ENCODE measurements at places on chromosomes 12 and 14.

- DNase-seq: no peak
Measured at GRCh38 chr14:93083917-93084316, 31.8 kb downstream of the ITPK1 start.

GRCh38 chr12:57810450-57810849, 8.1 kb downstream of the AVIL start:
- no peak for DNase-seq

DNA sequence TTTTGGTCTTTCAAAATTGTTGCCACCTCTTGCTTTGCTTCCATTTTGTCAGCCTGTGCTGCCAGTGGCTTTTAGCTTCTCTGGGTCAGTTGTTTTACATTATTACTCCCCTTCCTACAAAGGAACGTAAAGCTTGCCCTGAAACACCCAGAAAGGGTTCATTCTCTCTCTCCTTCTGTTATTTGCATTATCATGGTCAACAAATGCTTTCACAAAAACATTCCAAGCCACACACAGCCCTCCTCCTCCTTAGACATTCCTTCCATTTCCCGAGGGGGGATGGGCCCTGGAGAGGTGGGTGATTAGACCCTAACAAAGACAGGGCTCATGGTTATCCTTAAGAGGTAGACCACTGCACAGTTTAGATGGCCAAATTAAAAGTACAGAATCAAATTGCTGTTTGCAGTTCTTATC, 60.4 kb upstream of the SINHCAF start:
- no peak for DNase-seq

DNA sequence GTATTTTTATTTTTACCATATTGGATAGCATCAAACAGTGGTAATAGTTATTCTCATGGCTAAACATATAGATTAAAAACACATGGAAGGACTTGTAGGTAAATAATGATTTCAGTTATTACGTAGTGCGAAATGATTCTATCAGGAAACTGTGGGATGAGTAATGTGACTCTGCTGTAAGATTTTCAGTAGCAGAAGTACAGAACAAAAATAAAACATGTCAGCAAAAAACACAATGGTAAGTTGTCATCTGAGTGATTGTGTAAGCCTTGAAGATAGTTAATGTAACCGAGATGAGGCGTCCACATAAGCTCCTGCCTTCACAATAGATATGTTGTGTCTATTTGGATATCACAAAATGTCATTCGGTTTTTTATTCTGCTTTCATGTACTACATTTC, 99.8 kb downstream of the BORCS5 start:
- peak; percentile 55 for DNase-seq

DNA sequence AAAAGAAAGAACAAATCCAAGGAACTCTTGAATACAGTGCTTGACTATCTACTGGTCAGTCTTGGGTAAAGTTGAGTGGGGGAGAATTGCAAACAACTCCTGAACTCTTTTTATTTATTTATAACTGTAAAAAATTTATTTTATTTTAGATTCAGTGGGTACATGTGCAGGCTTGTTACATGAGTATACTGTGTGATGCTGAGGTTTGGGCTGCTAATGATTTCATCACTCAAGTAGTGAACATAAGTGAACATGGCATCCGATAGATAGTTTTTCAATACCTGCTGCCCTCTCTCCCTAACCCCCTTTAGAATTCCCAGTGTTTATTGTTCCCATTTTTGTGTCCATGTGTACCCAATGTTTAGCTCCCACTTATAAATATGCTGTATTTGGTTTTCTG, 3.2 kb upstream of the GSG1 start:
- DNase-seq: no peak

- no peak for DNase-seq
Measured at GRCh38 chr14:32311294-32312009, 17.6 kb upstream of the AKAP6 start.

DNA sequence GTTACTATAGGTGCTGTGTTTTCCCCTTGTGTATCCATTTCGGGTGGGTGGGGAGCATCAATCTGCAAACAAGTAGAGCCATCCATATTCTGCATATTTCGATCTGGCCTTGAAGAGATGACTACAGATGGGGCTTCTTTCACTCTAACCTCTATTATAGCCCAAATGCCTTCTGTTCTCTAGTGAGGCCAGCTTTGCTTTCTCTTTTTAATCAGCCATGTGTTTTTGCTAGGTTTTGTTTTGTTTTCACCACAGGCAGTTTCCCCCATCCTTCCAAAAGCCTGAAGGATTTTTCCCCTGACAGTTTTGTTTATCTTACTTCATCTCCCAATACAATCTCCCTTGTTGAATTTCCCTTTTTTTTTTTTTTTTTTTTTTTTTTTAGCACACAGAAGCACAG, 224.1 kb downstream of the BTG1 start:
- no peak for DNase-seq

GRCh38 chr12:110906985-110907384, 13.4 kb downstream of the MYL2 start:
- DNase-seq: no peak

GRCh38 chr14:68630611-68631393, 162.1 kb downstream of the ZFP36L1 start:
- DNase-seq: no peak

DNA sequence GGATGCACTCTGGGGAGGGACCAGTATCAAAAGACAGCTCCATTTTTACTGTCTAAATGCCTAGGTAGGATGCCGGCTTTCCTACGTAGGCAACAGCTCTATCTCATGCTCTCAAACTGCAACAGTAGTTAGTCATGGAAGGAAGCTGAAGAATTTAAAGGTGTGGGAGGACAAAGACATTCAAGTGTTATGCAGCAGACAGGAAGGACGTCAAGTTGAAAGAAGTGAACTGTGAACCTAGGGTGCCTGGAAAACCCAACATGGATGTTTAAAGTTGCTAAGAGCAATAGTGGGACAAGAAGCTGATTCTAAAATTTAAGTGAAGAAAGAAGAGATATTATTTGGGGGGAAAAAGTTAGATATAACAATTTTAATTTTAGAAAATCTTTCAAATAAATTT, 5.9 kb downstream of the SEC23A start:
- DNase-seq: peak; percentile 6

- no peak for DNase-seq
Measured at GRCh38 chr14:43692706-43693105, 814.4 kb downstream of the FSCB start.

DNA sequence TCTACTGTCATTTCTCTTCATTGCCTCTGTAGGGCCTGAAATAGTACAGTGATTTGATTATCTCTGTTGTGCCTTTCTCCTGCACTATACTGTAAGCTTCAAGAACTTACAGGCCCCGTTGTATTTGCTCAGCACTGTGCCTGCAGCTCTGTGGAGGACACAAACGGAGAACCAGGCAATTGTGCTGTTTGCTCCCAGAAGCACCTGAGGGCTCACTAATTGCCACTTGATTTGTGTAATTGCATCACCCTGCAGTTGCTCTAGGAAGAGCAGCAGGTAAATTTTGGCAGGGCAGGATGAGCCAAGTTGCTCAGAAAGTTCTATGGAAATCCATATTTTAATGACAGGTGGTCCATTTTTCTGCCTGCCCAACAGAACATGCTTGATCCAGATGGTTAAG, 11.6 kb upstream of the KRT82 start:
- no peak for DNase-seq

DNA sequence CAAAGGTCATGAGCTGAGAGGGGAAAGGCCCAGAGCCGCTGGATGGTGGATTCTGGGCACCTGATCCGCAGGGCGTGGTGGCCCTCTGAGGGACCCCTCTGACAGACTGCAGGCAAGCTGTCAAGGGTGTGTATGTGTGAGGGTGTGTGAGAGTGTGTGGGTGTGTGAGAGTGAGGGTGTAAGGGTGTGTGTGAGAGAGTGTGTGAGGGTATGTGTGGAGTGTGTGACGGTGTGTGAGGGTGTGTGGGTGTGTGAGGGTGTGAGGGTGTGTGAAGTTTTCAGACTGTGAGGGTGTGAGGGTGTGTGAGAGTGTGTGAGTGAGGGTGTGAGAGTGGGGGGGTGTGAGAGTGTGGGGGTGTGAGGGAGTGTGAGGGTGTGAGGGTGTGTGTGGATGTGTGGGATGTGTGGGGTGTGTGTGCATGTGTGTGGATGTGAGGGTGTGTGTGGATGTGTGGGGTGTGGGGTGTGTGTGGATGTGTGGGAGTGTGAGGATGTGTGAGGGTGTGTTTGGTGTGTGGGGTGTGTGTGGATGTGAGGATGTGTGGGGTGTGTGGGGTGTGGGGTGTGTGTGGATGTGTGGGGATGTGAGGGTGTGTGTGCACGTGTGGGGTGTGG, 156.7 kb downstream of the TMEM121 start:
- no peak for DNase-seq

DNA sequence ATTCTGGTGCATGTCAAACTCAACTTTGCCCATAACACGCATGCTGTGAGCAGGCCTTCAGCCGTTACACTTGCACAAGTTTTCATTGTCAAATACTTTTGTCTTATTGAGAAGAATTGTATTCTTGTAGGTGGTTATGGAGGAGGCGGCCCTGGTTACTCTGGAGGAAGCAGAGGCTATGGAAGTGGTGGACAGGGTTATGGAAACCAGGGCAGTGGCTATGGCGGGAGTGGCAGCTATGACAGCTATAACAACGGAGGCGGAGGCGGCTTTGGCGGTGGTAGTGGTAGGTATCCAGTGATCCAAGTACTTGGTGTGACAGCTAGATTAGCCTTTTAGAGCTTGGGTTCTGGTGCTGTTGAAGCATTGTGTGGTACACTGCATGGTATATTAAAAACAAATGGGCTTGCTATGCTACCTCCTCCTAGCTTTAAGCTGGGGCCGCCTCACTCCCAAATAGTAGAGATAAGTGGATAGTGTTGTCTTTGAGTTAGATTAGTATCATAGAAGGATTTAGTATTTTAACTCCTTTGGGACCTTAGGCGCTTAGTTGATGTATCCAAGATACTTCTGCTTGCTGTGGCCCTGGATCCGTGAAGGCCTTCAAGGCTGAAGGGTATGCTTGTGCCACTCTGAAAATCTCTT, 2.5 kb downstream of the HNRNPA1 start:
- DNase-seq: no peak

GRCh38 chr14:105312973-105313372, 1.6 kb upstream of the PACS2 start:
- DNase-seq: no peak

- DNase-seq: no peak
Measured at GRCh38 chr12:130185455-130186391, 23.5 kb downstream of the FZD10 start.

DNA sequence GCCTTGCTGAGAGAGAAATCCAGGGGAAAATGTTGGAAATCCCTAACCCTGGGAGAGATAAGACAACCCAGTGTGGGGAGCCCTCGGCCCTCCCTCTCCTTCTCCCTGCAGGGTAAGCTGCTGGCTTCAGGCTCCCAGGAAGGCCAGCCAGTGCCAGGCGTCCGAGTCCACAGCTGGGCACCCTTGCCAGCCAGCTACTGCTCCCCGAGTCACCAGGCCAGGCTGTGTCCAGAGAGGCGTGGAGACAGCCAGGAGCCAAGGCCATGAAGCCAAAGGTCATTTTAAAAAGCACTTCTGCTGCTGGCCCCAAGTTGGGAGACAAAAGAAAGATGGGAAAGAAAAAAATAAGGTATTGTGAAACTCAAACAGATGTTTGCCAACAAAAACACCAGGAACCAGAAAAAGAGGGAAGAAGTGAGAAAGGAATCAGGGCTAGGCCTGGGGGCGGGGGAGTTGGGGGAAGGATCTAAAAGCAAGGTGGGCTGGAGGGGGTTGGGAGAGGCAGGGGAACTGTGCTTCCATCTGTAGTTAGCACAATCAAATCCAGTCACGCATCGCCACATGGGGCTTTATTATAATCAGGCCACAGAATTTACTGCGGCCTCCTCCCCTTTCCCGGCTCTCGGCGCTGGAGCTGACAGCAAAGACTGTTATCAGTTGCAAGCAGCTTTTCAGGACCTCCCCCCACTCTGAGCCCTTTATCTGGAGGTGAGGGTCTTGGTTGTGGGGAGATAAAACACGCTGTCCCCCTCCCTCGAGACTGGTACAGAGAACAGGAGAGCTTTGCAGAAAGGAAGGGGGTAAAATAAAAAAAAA, 33.5 kb downstream of the RBM19 start:
- no peak for DNase-seq

DNA sequence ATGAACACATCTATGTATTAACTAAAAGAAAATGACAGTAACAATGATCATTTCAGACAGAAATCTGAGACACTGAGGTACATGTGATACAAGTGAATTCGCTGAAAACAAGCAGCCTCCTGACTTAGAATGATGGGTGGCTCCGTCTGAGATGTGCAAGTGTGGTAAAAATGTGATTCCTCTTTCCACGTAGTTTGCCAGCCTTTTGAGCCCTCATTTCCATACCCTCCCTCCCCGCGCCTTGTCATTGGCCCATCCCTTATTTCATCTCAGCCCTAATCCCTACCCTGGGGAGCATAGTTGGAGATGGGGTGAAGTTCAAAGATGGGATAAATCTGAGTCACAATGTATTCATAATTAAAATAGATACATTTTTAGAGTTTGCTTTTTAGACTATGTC, 107.8 kb downstream of the BMP4 start:
- DNase-seq: no peak

- no peak for DNase-seq
Measured at GRCh38 chr14:51185180-51185579, 54.9 kb upstream of the TMX1 start.

DNA sequence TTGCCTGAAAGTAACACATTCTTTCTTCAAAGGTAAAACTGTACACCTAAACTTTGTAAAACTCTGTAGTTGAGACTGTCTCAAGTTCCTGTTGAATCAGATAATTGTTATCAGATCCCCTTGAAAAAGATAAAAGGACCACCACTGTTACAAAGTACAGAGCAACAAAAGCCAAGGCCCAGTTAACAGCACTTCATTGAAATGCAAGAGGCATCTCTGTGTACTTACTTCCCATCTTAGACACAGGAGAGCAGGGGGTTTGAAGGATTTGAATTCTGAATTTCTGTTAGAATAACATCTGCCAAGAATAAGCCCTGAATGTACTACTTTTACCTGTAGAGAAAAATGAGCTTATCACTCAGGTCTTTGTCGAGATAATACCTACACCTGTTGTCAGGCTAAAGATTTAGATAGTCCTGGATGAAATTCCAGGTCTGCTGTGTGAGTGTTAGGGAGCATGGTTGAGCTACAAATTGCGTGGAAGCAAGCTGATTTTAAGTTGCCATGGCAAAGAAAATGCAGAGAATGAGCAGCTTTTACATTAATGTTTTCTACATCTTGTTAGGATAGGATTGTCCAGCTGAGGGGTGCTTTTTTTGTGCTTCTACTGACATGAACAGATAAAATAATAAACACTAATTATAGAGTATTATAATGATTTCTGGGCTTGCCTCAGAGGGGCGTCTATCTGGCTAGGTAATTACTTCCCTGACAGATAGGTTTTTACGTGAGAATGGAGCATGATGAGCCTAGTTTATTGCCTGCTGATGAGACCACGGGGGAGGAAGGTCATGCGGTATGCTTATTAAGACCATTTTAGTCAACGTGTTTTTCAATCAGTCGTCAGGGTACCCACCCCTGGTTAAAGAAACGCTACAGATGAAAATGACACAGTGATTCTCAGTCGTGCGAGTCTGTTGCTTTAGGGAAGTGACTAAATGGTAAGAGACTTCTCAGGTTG, 309.2 kb downstream of the PAWR start:
- no peak for DNase-seq

DNA sequence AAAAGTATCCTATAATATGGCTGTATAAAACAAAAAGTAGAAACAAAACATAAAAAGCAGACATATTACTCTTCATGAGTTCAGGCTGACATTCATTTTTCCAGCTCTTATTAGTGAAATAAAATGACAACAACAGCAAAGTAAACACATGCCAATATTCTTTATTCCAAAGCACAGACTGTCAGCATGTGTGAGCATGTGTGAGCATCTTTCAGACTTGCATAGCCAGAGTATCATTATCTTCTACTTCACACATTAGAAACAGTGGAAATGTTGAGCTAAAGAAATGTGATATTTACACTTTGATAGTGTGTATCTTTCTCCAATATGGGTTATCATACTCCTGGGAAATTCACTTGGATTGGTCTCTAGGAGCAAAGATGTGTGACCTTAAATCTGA, 476.6 kb upstream of the TMEM132C start:
- DNase-seq: no peak

All from CD4-positive, alpha-beta T cell treated with Interleukin-2 at 100 ng/mL for 4 hours (primary cell).